SJSA1 (cell line): ENCODE measurements at places on chromosomes 4 and X. TPM values are rescaled to one million over a fixed set of nuclear protein-coding genes. Genes with fewer than 3 reads are reported as not detected.

The KIF4A gene
- total RNA-seq = 56.3 and 66.2 TPM in 2 replicates

The PCDH11X gene
- not detected in 2 replicates for total RNA-seq

The POU3F4 gene
- total RNA-seq = not detected in 2 replicates

The MAGEE2 gene
- total RNA-seq = not detected in 2 replicates

The HPGD gene
- 1.9 and 6.4 TPM in 2 replicates for total RNA-seq

The MAGEA10 gene
- not detected in 2 replicates for total RNA-seq

The GPR173 gene
- total RNA-seq = 0.19 and 0.42 TPM in 2 replicates

DNA sequence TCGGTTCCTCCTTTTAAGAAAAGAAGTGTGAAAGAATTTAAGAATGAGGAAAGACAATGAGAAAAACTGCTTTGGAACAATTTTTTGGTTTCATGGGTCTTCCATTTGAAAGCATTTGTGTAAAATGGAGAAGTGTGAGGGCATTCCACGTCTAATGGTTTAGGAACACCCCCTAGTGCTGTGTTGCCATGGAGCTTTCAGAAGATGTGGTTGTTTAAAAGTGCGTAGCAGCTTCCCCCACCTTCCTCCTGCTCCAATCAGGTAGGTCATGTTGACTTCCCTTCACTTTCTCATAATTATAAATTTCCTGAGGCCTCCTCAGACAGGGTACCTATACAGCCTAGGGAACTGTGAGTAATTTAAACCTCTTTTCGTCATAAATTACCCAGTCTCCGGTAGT, 50.0 kb downstream of the UGT2B10 start:
- DNase-seq = no peak
- no peak overlapping the region for H3K27ac ChIP-seq
- H3K4me3 ChIP-seq = no peak overlapping the region

- no peak for DNase-seq
- no peak overlapping the region for H3K27ac ChIP-seq
- H3K36me3 ChIP-seq = no peaks in the 10 kb centered on the region
- H3K27me3 ChIP-seq = no peaks in the 10 kb centered on the region
Observed at GRCh38 chr4:101009471-101009870, 337.9 kb downstream of the PPP3CA start.

GRCh38 chrX:17511556-17511955, 136.6 kb downstream of the NHS start:
- H3K4me1 ChIP-seq = no peaks in the 10 kb centered on the region
- H3K36me3 ChIP-seq = no peaks in the 10 kb centered on the region
- H3K27me3 ChIP-seq = no peaks in the 10 kb centered on the region

GRCh38 chr4:146142768-146143167, 32.8 kb upstream of the LSM6 start:
- peaks cover 6% of the 10 kb centered on the region for H3K27me3 ChIP-seq
- no peaks in the 10 kb centered on the region for H3K36me3 ChIP-seq
- no peaks in the 10 kb centered on the region for H3K4me1 ChIP-seq
- H3K4me3 ChIP-seq = no peak overlapping the region
- DNase-seq = no peak
- no peak overlapping the region for H3K27ac ChIP-seq

DNA sequence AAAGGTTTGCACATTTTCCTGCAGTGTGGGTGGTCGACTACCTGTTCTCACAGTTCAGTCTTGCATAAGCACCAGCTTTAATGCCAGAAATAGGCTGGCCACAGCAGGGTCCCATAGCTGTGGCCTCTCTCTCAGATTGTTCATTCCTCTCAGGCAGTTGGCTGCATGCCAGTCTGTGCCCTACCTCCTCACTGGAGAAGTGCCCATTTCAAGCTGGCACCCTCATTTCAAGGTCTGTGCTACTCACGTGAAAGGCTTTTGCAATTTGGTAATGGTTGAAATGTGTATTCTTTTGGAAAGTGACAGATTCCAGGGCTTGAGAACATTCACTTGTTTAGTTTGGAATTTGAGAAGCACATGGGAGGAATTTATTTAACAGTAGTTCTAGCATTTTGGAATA, 28.9 kb upstream of the MTMR1 start:
- no peak overlapping the region for H3K27ac ChIP-seq
- H3K27me3 ChIP-seq = no peaks in the 10 kb centered on the region
- DNase-seq = no peak
- no peaks in the 10 kb centered on the region for H3K4me1 ChIP-seq

- H3K27ac ChIP-seq = no peak overlapping the region
- DNase-seq = no peak
- H3K36me3 ChIP-seq = no peaks in the 10 kb centered on the region
- no peak overlapping the region for H3K4me3 ChIP-seq
- H3K4me1 ChIP-seq = no peaks in the 10 kb centered on the region
Observed at GRCh38 chrX:109270580-109271484, 211.1 kb downstream of the GUCY2F start.

DNA sequence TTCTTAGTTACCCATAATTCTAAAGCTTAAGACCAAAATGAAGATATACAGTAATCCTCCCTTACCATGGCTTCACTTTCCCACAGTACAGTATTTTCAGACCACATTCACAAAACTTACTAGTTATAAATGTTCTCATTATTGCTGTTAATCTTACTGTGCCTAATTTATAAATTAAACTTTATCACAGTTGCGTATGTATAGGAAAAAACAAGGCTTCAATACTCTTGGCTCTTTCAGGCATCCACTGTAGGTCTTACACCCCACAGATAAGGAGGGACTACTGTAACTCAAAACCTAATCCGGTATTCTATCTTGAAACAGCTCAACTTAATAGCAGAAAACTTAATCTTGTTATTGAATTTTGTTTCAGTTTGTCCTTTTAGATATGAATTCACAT, 3.6 kb downstream of the HMGB2 start:
- H3K27me3 ChIP-seq = no peaks in the 10 kb centered on the region
- no peak overlapping the region for H3K4me3 ChIP-seq
- no peak overlapping the region for H3K27ac ChIP-seq
- H3K4me1 ChIP-seq = peaks cover 12% of the 10 kb centered on the region
- no peak for DNase-seq

GRCh38 chr4:73922766-73923630, 53.8 kb downstream of the CXCL1 start:
- H3K27me3 ChIP-seq = no peaks in the 10 kb centered on the region
- H3K27ac ChIP-seq = no peak overlapping the region
- no peak overlapping the region for H3K4me3 ChIP-seq
- peak; percentile 21 for DNase-seq

DNA sequence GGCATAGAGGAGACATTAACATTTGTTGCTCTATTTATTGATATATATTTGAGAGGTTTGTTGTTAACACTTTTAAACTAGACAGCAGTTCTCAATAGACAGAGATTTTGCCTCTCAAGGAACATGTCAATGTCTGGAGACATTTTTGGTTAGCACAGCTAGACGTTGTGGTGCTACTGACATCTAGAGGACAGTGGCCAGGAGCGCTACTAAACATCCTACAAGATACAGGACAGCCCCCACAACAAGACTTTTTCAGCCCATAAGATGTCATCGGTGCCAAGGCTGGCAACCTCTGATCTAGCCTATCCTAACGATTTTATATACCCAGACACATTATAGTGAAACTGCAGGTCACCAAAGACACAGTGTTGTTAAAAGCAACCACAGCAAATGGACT, 18.4 kb upstream of the CTSO start:
- H3K27ac ChIP-seq = no peak overlapping the region
- peak; percentile 16 for DNase-seq
- H3K27me3 ChIP-seq = no peaks in the 10 kb centered on the region
- no peaks in the 10 kb centered on the region for H3K36me3 ChIP-seq
- peaks cover 23% of the 10 kb centered on the region for H3K4me1 ChIP-seq
- H3K4me3 ChIP-seq = no peak overlapping the region

DNA sequence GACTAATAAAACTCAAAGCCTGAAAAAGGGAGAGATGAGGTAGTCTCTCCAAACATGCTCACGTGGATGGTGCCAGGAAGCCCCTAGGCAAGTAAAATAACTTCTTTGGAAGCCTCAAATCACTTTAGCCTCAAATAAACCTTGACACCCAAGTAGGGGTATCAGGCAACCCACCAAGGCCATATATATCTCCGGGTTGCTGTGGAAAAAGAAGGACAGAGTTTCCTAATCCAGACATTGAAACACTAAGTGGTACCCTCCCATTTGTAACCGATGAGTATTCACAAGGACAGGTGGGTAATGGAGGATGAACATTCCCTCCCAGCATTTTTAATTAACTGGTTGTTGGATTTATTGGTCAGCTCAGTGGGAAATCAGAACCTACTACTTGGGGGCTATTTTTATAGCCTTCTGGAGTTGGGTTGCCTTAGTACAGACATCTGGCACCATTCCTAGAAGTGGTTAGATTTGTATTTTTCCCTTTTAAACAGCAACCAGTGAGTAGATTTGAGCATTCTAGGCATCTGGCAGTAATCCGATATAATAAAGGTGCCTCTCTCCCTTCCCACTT, 87.7 kb downstream of the GPC3 start:
- no peaks in the 10 kb centered on the region for H3K27me3 ChIP-seq
- H3K36me3 ChIP-seq = no peaks in the 10 kb centered on the region
- no peaks in the 10 kb centered on the region for H3K4me1 ChIP-seq
- no peak for DNase-seq
- no peak overlapping the region for H3K27ac ChIP-seq

GRCh38 chr4:16238327-16238726, 12.1 kb upstream of the TAPT1 start:
- H3K4me3 ChIP-seq = no peak overlapping the region
- H3K36me3 ChIP-seq = no peaks in the 10 kb centered on the region
- no peak for DNase-seq
- no peak overlapping the region for H3K27ac ChIP-seq
- no peaks in the 10 kb centered on the region for H3K27me3 ChIP-seq
